T-cell (primary cell): ENCODE measurements at places on chromosomes 12 and 14. TPM values are rescaled to one million over a fixed set of nuclear protein-coding genes. Genes with fewer than 3 reads are reported as not detected.

KRT71 gene
- not detected for total RNA-seq

GRCh38 chr12:32139064-32139421, 32.4 kb downstream of the BICD1 start:
- no peak for DNase-seq

HHIPL1 gene
- total RNA-seq = 0.23 TPM

GRCh38 chr14:21096978-21097635, 1.3 kb downstream of the ZNF219 start:
- DNase-seq = no peak

DNA sequence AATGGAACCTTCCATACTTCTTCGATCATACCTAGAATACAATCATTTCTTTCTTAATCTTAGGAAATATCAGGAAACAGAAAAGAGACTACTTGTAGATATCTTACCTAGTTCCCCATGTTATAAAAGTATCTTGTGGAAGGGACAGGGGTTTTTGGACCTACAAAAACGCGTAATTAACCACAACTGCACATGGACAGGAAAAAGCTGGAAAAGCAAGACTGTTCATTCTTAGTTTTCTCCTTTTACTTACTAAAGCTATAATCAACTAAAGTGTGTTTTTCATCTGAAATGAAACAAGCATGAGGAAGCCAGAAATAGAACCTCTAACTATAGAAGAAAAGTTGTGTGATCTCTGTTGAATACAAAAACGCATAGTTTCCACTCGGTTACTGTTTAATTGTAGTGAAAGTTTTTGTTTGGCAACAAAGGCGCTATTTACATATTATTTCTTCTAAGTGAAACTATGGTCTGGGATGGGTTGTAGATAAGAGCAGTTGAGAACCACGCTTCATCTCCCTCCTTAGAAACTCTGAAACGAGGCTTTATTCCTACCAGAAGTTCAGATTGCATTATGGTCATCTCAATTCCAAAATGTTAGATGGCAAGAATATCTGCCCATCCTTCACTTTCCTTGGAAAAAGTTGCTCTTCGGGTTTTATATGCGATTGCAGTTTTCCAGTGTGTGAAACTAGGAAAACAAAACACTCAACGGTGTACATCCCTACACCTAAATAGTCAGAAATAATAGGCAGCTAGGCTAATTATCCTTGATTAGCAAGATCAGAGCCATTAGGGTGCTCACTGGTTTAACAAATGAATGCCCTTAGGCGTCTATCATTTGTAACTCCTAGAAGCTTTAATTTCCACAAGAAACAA, 1.1 kb downstream of the BCAT1 start:
- no peak for DNase-seq

FGF23 gene
- not detected for total RNA-seq

HOXC12 gene
- total RNA-seq = not detected

- DNase-seq = no peak
Observed at GRCh38 chr12:106044773-106045172, 94.0 kb downstream of the NUAK1 start.

DNA sequence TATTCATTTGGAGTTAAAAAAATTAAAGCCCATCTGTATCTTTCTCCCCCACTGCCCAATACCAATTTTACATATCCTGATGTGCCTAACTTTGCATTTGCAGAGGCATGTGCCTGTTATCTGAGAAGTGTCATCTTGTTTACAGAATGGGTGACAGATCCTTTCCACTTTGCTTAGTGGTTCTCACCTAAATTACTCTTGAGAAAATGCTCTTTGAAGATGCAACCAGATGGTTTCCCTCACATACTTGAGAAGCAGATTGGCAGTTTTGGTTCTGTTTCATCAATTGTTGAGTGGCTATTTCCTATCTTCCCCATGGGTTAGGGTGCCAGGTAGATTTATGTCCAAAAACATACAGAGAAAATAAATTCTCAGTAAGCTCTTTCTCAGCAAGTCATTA, 1051.4 kb upstream of the ATXN7L3B start:
- no peak for DNase-seq

DNA sequence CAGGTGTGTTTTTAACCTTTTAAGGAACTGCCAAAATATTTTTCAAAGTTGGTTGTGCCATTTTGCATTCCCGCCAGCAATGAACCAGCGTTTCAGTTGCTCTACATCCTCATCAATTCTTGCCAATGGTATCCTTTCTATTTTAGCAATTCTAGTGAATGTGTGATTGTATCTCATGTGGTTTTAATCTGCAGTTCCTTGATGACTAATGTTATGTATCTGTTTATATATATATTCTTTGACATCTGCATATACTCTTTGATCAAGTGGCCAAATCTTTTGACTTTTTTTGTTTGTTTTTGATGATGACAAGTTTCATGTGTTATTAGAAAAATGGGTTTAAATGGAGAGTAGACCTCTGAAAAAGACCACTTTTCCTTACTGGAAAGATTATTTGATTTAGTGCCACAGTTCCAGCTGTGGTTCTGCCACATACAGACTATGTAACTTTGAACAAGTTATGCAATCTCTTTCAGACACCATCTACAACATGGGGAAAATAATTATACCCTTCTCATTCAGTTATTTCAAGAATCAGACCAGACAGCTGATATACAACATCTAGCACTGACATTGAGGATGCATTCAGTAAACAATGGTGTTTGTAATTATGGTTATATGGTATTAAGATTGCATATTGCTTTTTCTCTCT, 146.3 kb upstream of the CNOT2 start:
- no peak for DNase-seq

DNA sequence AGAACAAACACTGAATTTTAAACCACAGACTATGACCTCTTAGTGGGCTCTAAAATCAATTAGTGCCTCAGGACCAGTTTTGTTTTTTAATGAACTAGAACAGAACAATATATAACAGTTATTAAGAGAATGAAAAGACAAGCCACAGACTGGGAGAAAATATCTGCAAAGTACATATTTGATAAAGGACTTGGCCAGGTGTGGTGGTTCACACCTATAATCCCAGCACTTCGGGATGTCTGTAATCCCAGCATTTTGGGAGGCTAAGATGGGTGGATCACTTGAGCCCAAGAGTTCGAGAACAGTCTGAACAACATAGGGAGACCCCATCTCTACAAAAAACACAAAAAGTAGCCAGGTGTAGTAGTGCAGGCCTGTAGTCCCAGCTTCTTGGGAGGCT, 36.2 kb downstream of the PPP1R13B start:
- DNase-seq = no peak
